GM12865 (cell line): ENCODE measurements at places on chromosomes 3 and 15.

DNA sequence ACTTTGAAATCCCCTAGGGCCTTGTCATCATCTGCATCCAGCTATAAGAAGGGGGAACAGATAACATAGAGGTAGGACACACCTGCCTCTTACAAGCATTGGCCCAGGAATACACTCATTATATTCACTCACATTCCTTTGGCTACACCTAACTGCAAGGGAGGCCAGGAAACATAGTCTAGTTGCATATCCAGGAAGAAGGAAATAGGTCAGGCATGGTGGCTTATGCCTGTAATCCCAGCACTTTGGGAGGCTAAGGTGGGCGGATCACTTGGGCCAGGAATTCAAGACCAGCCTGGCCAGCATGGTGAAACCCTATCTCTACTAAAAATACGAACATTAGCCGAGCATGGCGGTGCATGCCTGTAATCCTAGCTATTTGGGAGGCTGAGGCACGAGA lies 48.8 kb downstream of the GTPBP8 start:
- no peak for DNase-seq

DNA sequence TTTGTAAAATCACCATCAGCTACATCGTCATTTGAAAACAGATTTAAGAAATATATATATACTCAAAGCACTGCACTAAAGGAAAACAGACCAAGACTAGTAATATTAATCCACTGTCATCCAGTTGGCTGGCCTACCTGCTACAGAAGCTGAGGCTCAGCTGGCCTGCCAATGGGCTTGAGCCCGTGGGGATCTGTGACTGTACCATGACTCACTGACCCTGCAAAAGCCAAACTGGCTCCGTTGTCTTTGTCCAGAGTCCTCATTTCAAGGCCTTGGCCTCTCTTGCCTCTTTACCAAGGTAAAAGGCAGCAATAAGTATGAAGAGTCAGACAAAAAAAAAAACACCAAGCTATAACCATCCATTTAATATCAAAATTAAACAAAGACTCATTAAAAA lies 463.5 kb upstream of the RASGRP1 start:
- DNase-seq: no peak

DNA sequence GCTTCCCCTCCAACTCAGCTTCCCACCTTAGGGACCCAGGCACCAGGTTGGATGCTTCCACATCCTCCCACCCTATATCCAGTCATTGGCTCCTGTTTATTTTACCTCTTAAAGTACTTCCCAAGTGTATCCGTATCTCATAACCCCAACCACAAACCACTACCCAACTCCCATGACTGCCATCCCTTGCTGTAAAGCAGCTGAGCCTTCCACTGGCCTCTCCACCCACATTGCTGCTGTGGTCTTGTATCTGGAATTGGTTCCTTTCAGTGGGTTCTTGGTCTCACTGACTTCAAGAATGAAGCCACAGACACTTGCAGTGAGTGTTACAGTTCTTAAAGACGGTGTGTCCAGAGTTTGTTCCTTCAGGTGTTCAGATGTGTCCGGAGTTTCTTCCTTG lies 79.8 kb upstream of the HRH1 start:
- no peak for DNase-seq

DNA sequence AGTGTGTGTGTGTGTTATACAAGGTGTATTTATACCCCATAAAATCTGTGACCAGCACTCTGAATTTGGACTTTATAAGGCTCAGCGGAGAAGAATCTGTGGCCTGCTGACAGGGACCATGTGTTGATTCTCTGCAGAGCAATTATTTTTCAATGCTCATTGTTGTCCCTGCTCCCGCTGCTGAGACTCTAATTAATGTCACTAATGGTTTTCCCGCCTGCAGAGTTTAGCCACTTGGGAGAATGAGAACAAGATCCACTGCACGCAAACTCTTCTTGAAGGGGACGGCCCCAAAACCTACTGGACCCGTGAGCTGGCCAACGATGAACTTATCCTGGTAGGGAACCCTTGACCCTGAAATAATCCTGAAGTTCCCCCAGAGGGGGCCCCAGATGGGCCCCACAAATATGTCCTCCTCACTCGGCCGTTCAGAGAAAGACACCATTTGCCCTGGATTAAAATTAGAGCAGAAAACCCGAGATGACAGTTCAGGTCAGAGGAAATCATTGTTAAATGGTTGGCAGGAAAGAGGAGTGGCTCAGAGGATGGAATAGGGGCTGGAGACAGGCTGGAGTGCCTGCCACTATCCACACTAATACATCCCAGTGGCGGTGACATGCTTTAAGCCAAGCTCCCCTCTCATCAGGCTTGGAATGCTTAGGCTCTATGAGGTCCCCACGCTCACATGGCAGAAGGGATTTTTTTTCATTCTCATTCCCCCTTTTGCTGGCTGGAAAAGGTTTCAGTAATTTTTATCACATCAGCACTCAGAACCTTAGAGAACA lies 3.3 kb downstream of the CRABP1 start:
- DNase-seq: no peak

GRCh38 chr15:65918357-65918920 lies 49.1 kb downstream of the RAB11A start:
- peak; percentile 86 for DNase-seq

- DNase-seq: no peak
Observed at GRCh38 chr3:36095238-36095637, 285.1 kb upstream of the STAC start.

DNA sequence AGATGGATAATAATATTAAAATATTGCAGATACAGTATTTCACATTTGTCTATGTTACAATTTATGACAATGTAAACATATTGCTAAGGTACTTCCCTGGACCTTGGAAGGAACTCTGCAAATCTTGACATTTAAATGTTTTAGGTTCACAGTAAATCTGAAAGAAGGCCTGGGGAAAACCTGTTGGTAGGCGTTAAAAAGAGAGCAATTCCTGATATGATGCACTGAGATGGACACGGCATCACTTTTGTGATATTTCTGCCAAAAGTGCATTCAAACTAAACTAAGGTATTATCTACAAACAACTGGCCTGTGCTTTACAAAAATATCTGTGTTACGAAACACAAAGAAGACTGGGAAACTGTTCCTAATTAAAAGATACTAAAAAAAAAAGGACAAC lies 6.1 kb upstream of the TP63 start:
- DNase-seq: peak; percentile 37

GRCh38 chr3:61944726-61945125 lies 383.4 kb downstream of the PTPRG start:
- no peak for DNase-seq

DNA sequence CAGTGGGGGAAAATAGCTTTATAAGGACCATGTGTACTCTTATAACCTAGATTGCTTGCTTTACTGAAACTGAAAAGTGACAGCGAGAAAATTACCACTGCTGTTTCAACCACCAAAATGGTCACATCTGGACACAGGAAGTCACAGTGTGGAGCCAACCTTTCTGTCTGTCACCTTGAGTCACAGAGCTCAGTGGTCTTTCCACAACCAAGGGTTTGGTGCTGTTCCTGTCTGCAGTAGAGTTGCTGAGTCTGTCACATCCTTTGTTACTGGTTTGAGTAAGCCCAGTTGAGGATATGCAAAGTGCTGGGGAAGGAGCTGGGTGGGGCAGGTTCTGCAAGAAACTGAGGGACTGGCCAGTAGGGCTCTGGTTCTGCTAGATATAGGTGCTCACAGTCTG lies 139.1 kb upstream of the EIF1B start:
- peak; percentile 90 for DNase-seq

DNA sequence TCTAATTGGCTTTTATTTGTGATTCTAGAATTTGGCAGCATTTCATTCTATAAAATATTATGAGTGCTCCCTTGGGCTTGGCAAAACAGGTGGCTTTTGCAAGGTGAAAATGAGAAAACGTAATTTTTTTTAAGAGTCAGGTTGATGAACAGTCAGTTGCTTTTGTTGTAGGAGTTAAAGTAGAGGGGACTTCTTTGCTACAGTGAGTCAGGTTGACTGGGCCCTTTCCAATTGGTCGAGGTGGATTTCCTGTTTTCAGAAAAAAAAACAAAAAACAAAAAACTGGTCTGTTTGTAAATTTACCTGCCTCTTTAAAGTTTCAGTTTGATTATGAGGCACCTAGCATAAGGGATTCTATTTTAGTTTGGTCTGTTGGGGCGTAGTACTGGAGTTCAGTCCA lies 1469.4 kb upstream of the GBE1 start:
- DNase-seq: no peak

DNA sequence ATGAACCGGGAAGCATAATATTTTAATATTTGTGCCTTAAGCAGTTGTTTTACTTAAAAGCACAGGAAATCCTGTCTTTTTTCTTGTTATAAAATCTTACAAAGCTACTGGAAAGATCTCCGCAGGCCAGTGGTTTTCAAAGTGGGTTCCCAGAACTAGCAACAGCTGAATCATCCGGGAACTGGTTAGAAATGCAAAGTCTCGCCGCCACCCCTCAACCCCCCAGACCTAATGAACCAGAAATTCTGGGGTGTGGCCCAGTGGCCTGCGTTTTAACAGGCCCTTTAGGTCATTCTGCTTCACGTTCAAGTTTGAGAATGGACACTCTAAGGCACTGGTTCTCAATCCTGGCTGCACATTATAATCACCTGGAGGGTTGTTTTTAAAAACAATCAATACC lies 74.7 kb downstream of the PDZRN3 start:
- no peak for DNase-seq

GRCh38 chr3:63968612-63969350 lies 54.5 kb downstream of the PSMD6 start:
- DNase-seq: peak; percentile 28

DNA sequence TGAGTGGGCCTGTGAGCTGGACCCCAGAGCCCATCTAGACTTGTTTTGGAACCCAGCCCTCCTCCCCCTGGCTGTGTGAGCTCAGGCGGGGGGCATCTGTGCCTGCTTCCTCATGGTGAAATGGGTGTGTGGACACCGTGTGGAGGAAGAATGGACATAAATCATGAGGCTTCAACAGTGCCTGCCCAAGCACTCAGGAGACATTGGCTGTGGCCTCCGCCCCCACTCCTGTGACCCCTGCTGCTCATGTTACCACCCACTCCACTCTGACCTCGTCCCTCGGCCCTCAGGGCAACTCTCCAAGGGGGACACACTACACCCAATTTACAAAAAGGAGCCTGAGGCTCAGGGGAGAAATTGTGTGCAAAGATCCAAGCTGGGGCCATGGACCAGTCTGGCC lies 16.6 kb downstream of the TPRA1 start:
- no peak for DNase-seq

DNA sequence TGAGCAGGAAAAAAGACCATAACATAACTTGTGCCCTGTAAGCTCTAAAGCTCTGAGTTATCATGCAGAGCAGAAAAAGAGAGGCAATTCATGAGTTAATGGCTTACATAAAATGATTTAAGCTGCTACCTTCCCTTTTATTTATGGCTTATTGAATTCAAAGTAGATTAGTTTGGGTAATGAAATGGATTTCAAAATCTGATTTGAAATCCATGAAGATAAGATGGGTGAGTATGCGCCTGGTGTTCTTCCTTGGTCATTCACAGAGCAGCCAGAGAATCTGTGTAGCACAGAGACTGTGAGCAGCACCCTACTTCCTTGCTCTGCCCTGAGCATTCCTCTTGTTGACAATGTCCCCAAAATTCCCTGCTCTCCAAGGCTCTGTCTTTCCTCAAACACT lies 36.2 kb upstream of the MRPL3 start:
- no peak for DNase-seq

DNA sequence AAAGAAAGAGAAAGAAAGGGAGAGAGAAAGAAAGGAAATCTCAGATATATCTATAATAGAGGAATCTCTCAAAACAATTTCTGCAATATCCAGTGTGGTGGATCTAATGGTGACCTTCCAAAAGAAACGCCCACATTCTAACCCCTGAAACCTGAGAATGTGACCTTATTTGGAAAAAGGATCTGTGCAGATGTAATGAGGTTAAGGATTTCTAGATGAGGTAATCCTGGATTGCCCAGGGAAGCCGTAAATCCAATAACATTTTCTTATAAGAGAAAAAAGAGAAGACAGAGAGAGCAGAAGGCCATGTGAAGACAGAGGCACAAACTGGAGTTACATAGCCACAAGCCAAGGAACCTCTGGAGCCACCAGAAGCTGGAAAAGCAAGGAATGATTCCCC lies 307.6 kb downstream of the ZBTB20 start:
- DNase-seq: no peak

DNA sequence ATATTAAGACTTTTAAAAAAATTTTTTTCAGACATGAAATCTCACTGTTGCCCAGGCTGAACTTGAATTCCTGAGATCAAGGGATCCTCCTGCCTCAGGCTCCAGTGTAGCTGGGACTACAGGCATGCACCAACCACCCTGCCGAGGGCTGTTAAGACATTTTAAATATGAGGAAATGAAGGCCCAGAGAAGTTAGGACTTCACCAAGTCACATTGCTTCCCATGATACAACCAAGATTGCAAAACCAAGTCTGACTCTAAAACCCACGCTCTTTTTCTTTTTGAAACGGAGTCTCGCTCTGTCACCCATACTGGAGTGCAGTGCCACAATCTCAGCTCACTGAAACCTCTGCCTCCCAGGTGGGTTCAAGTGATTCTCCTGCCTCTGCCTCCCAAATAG lies 28.0 kb downstream of the PTPN9 start:
- DNase-seq: no peak

DNA sequence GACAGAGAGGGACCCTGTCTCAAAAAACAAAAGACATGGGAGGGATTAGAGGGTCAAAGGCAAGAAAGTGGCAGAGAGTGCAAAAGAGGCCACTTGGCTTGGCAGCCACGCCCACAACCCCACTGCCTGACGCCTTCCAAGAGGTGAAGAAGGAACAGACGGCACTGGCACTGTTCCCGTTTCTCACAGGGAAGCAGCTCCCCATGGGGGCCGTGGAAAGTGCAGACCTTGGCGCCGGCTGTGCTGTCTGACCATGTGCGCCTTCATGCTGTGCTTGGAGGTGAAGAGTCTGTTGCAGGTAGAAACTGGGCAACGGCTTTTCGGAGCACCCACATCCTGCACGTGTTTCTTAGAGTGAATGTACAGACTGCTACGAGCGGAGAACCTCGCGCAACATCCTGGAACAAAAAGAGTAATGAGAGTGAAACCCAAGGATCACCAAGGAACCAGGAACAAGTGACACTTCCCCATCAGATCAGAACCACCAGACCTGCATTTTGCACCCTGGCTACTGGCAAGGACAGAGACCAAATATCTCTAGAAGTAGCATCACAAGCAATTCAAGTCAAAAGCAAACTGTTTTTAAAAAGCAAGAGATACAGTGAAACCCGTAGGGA lies 9.7 kb downstream of the ZXDC start:
- DNase-seq: no peak

DNA sequence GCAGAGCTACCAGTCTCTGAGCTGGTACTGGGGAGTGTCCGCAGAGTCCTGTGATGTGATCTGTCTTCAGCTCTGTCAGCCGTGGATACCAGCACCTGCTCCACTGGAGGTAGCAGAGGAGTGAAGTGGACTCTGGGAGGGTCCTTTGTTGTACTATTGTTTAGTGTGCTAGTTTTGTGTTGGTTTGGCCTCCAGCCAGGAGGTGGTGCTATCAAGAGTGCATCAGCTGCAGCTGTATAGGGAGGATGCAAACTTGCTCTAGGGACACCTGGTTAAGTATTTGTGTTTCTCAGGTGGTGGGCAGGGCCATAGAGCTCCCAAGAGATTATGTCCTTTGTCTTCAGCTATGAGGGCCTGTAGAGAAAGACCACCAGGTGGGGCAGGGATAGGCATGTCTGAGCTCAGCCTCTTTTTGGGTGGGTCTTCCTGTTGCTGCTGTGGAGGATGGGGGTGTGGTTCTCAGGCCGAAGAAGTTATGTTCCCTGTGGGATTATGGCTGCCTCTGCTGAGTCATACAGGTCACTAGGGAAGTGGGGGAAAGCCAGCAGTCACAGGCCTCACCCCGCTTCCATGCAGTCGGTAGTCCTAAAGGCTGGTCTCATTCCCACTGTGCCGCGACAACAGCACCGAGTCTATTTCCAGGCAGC lies 443.2 kb upstream of the TBL1XR1 start:
- peak; percentile 25 for DNase-seq

GRCh38 chr3:150527464-150528255 lies 18.6 kb downstream of the SERP1 start:
- no peak for DNase-seq
